ENCODE measurements at places on chromosomes 7 and 10.

DNA sequence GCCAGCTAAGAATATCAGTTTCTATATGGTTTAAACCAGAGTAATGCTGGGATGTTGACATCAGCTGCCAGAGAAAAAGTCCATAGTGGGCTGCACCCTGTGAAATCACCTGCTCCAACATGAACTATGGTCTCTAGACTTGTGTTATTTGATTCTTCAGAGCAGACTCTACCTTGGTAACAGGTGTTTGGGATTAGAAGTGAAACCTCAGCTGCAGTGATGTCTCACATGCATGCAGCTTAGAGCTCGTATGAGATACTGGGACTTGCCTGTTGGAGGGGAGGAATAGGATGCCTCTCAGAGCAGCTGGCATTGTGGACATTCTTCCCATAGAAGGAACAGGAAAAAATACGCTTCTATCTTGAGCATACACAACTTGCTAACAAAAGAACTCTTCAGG is 287.1 kb upstream of the CSTF2T start:
- no peak for DNase-seq

- DNase-seq = no peak
These were observed 509.7 kb upstream of the AKR1E2 start for GRCh38 chr10:4316161-4316810.

GRCh38 chr10:92305133-92306072 is 14.4 kb downstream of the MARCHF5 start:
- no peak for DNase-seq

- DNase-seq = no peak
These were observed 232.9 kb downstream of the DYNC1I1 start for GRCh38 chr7:96005271-96005670.

DNA sequence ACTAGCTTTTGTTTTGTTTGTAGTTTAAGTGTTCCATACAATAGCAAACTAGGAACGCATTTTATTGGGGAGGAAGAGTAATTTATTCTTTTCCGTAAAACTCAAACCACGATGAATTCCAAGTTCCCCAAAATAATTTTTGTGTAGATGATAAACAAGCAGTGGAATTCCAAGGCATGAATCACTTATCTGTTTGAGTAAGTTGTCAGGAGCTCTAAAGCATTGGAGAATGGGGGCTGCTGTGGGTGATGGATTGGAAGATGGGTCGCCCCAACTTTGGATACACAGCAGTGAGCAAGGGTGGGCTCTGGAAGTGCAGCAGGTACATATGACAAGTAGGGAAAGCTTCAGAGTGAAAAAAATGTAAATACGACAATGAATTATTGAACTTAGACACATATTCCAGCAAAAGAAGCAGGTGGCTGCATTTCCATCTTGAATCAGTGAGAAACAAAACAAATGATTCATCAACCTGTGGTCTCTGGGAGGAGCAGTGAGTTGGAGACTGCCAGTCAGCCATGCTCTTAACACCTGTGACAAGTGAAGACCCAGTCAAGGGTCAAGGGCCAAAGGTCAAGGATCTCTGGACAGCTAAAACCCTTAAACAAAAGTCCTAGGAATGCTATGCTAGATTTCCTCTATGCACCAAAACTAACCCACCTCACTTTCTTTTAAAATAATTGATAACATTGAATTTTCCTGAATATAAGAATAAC is 34.2 kb upstream of the ADRB1 start:
- no peak for DNase-seq

GRCh38 chr7:138784692-138785091 is 13.1 kb upstream of the TMEM213 start:
- DNase-seq = no peak
